ENCODE measurements at places on chromosomes 16 and 17.

- DNase-seq = no peak
These were observed 4.0 kb upstream of the FA2H start for GRCh38 chr16:74778646-74779045.

- DNase-seq = no peak
These were observed 192.1 kb downstream of the CBLN1 start for GRCh38 chr16:49089533-49089932.

- no peak for DNase-seq
These were observed 22.4 kb downstream of the SLC35G3 start for GRCh38 chr17:35171834-35172233.

GRCh38 chr16:88781140-88782077 is 3.6 kb downstream of the PIEZO1 start:
- DNase-seq = peak; percentile 69

DNA sequence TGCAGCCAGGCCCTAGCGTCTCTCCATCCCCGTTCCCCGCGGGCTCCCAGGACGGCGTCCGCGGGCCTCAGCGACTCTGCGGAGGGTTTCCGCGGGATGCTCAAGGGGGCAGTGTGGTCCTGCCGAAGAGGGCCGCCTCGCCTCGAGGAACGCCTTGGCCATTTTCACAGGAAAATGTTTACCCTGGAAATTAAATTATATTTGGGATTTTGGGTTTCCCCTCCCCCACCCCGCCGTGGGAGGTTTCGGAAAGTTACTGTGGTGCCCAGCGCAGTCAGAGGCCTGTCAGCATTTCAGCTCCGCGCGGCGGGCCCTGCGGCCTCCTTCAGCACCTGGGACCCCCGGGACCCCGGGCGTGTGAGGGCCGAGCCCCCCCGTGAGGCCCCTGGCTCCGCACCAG is 94.5 kb downstream of the PCTP start:
- DNase-seq = peak; percentile 21

DNA sequence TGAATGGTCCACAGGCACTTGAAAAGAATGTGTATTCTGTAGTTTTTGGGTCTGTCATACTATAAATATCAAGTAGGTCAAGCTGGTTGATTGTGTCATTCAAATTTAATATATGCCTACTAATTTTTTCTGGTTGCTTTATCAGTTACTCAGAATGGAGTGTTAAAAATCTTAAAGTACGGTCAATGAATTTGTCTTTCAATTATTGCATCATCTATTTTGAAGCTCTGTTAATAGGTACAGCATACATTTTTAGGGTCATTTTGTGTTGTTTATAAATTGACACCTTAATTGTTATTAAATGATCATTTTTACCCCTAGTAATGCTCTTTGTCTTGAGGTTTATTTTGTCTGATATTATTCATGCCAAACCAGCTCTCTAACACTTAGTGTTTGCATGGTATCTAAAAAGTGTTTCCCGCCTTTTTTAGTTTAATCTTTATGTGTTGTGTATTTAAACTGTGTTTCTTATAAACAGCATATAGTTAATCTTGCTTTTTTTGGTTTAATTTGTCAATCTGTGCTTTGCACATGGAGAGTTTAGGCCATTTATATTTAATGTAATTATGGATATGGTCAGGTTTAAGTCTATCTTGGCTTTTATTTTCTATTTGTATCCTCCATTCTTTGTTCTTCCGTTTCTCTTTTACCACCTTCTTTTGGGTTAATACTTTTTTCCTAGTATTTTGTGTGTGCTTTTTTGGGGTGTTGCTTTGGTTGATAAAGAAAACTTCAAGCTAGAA is 204.9 kb upstream of the EEF2KMT start:
- no peak for DNase-seq

All from activated T-cell treated with anti-CD3 and anti-CD28 coated beads for 48 hours (primary cell).